NCI-H1092 (cell line): ENCODE measurements at places on chromosomes 5 and 9.

- no peak for DNase-seq
Measured at GRCh38 chr9:137312852-137313325, 10.8 kb upstream of the NRARP start.

GRCh38 chr9:97567182-97567893 lies 65.8 kb downstream of the TSTD2 start:
- DNase-seq = no peak

- DNase-seq = no peak
Measured at GRCh38 chr9:98563988-98564387, 144.7 kb downstream of the GABBR2 start.

DNA sequence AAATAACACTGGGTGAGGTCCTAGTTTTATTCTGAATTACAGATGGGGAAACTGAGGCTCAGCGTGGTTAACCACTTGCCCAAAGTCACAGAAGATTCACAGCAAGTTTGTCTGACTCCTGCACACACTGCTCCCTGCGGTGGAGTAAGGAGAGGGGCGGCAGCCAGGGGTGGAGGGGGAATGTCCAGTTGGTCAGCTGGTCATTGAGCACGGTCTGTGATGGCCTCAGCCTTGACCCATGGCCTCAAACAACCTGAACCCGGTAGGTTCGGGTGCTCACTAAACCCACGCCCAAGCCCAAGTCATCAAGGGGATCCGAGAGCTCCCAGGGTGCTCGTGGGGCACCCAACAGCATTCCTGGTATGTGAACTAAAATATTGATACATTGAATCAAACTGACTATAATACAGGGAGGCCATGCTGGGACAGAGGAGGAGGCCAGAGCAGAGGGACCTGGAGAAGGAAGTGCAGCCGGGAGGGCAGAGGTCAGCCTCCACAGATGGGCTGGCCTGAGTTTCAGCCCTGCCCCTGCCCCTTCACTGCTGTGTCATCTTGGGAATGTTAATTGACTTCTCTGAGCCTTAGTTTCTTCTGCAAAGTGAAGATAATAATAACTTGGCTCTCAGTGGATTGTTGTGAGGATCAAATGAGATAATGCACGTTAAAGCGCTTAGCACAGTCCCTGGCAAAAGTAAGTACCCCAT lies 3.6 kb upstream of the IL17B start:
- DNase-seq = no peak

DNA sequence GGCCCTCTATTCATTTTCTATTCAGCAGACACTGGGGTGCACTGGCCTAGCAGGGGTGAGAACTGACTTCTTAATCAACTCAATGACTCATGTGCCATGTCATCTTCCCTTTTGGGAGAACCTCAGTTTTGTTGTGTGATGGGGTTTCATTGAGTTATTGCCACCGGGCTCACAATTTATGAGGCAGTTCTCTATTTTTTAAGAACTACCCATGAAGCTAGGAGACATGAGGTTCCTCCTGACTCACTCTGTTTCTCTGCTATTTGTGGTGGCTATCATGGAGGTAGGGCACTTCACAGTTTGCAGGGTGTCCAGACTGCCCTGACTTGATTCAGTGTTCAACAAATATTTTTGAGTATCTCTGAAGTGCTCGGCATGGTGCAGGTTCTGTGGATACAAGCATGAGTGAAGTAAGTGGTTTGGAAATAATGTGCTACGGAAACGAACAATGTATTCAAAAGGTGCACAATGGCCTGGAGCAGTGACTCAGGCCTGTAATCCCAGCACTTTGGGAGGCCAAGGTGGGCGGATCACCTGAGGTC lies 39.3 kb downstream of the SPARC start:
- no peak for DNase-seq

- no peak for DNase-seq
Measured at GRCh38 chr9:113219969-113220368, 1.1 kb downstream of the FKBP15 start.

DNA sequence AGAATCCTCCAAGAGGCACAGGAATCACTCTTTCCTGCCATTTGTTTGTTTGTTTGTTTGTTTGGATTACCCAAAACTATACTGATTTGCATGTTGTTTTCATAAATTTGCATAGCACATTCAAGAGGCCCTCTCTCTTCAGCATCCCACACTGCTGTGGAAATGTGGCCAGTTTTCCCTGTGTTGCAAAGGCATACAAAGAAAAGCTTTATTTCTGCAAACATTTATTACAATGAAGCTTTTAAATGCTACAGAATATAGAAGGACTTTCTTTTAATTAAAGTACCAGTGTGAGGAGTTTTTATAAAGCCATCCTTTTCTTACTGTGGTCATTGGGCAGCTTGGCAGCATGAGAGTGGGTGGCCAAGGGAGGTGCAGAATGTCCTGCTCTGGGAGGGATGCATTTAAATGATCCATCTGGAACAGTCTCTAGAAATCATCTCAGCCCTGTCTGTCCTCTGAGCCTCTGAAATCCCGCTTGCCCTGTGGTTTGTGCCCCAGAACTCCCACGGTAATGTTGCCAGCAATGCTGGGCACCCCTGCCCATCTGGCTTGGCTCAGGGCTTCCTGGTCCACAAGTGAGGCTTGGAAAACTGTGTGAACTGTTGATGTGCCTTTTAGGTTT lies 356.8 kb upstream of the KIF2A start:
- DNase-seq = no peak

DNA sequence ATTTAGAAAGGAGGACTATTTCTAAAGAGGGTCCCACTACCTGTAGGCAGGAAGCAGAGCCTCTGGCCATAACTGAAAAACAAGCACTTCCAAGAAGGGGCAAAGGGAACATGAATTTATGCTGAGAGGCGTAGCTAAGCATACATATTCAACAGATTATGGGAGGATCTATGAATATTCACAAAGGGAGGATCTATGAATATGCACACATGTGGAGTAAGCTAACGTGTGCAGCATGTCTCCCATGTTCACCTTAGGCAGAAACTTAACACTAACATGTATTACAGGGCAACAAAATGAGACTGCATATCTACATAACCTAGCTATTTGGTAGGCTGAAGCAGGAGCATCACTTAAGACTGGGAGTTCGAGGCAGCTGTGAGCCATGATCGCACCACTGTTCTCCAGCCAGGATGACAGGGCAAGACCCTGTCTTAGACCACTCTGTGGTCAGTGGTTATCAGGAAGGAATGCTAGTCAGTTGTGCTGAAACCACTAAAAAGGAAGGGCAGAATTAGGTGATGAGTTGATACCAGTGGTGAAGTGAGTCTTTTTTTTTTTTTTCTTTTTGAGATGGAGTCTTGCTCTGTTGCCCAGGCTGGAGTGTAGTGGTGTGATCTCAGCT lies 20.8 kb downstream of the FXN start:
- DNase-seq = no peak

DNA sequence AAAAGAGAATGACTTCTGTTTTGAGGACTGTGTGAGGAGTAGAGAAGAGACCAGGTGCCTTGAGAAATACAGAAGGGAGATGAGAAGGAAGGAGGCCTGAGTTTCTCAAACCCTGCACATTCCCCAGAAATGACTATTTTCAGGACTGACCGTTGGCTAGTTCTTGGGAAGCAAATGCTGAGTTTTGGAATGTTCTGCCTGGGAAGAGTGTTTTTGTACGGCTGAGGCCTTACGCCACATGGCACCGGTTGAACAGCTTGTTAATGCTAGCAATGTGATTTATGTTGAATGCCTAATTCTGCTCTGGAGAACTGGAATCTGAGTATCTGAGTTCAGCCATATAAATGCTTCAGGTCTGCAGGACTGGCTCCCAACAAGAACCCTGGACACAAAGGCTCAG lies 152.7 kb upstream of the ADAMTS16 start:
- DNase-seq = no peak

DNA sequence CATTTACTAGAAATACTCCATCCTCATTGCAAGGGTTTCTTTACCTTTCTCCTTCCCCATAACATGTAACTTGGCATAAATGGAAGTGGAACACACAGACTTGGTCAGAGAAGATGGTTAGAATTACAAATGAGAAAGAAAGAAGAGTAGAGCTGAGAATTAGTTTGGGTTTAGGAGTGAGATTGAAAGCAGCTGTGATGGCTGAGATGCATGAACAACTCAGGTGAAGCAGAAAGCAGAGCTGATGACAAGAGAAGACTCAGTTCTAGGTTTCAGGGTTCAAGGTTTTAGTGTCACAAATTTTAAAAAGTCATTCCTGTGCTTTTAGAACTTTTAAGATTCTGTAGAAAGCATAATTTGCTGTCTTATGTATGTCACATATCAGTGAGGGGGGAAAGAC lies 54.0 kb downstream of the TMEM161B start:
- no peak for DNase-seq

DNA sequence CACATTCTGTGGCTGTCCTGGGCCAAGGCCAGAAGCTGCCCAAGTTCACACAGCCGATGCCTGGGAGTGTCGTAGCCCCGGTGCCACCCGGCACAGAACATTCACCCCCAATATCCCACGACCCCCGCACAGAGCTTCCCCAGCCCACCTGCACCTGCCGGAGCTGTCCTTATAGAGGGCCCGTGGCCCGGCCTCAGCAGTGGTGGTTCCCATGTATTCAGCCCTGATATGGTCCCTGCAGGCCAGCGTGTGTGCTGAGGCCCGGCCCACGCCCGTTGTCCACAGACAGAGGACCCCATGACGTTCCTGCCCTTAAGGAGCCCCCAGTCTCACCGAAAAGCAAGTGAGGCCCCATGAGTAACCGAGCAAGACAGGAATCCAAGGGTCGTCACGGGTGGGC lies 5.3 kb upstream of the GFI1B start:
- no peak for DNase-seq

- no peak for DNase-seq
Measured at GRCh38 chr5:153783362-153783658, 255.4 kb downstream of the FAM114A2 start.

DNA sequence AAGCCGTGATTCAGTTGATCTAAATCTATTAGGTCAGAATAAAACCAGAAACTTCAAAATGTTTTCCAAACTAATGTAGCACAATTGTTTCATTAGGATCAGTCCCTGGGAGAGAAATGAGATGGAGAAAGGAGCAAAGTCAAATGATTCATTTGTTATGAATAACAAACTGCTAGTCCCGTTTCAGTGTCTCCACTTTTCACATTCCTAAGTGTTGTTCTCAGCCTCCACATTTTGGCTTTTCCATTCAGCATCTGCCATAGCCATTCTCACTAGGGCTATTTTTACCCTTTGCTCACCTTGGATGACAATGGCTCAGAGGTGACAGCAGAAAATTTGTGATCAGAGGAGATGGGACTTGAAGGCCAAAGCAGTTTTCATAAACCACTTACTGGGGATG lies 314.1 kb upstream of the KIF2A start:
- no peak for DNase-seq

DNA sequence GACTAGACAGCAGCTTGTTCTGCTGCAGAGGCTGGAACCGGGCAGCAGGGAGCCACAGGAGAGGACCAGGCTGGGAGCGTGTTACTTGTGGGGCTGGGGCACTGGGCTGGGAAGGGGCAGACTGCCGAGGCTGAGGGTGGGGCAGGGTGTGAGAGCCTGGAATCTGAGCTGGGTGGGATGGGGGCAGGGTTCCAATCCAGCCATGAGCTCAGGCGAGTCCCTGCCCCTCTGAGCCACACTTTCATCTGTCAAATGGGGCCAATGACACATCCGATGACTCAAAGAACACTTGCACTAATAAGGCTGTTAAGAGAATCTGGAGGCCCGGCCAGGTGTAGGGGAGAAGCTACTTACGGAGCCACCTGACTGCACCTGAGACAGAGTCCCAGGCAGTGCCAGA lies 18.7 kb upstream of the WDR38 start:
- DNase-seq = no peak

DNA sequence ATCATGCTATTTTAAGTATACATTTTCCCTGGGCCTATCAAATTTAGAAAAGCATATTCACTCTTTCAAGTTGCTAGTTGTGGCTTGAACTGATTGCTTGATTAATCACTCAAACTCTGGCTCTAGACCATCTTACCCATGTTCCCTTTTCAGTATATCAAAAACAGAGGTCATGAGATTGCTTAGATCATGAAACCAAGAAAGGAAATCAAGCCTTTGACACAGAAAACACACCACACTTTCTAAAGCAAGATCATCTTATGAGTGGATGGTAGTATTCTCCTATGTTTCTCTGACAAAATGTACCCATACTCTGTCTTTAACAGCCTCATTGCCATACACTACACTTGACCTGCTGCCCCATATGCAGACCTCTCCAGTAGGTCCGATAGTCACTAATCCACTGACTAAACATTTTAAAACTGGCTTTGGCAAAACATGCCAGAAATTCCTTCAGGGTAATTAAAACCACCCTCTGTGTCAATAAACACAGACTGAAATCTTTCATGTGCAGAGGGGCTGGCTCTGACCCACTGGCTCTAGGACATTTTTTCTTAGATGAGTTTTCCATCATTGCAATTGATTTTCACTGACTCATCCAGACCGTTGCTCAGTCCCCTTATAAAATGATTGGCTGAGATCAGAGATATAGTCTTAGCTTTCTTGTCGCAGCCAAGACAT lies 18.2 kb downstream of the PPP2R2B start:
- no peak for DNase-seq

DNA sequence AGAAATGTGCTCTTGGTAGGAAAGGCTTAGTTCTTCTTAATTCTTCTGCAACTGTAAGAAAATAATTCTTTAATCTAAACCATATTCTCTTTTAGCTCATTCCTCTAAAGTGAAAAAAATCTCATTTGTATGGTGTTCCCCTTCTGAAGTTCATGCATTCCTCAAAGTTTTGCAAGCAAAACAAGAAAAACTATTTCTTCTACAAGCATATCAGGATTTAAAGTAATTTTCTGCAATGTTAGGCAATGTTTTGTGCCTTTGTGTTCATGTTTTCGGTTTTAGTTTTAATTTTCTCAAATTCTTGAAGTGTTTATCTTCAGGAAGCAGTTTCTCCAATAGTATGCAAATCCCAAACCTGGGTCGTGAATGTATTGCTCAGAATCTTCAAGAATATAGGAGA lies 12.7 kb upstream of the GPR21 start:
- no peak for DNase-seq

GRCh38 chr9:23438299-23438907 lies 387.6 kb downstream of the ELAVL2 start:
- DNase-seq = no peak

- DNase-seq = no peak
Measured at GRCh38 chr5:113357696-113358476, 76.9 kb downstream of the TSSK1B start.

DNA sequence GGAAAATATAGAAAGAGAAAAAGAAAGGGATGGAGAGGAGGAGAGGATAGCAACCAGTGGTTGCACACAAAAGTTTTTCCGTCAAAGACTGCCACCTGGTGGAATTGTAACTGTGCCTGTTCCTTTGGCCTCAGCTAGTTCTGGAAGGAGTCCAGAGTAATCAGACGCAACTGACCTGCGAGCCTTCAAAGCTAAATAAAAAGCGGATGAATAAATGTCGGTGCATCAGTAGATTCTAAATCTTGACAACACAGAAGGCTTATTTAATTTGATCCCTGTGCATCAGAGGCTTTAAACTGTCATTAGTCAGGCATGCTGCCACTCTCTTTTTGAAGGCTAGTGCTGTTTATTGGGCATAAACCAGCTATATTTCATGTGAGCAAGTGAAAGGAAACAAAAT lies 132.9 kb upstream of the ACO1 start:
- peak; percentile 76 for DNase-seq

- DNase-seq = no peak
Measured at GRCh38 chr5:68048516-68048915, 167.0 kb upstream of the PIK3R1 start.

GRCh38 chr5:124034963-124035362 lies 523.0 kb downstream of the CSNK1G3 start:
- DNase-seq = no peak
